ENCODE measurements at places on chromosomes 12 and 14. TPM values are rescaled to one million over a fixed set of nuclear protein-coding genes. Genes with fewer than 3 reads are reported as not detected.

DNA sequence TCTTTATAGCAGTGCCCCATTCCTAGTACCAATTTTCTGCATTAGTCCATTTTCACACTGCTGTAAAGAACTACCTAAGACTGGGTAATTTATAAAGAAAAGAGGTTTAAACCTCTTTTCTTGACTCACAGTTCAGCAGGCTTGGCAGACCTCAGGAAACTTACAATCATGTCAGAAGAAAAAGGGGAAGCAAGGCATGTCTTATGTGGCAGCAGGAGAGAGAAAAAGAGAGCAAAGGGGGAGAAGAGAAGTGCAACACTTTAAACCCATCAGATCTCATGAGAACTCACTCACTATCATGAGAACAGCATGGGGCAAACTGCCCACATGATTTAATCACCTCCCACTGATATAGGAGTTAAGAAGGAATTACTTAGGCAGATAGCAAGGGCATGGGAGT lies 101.6 kb upstream of the PLEKHG7 start:
- DNase-seq = no peak

The LTBR gene
- polyA plus RNA-seq = 84.1 TPM

The NPFF gene
- polyA plus RNA-seq = not detected

DNA sequence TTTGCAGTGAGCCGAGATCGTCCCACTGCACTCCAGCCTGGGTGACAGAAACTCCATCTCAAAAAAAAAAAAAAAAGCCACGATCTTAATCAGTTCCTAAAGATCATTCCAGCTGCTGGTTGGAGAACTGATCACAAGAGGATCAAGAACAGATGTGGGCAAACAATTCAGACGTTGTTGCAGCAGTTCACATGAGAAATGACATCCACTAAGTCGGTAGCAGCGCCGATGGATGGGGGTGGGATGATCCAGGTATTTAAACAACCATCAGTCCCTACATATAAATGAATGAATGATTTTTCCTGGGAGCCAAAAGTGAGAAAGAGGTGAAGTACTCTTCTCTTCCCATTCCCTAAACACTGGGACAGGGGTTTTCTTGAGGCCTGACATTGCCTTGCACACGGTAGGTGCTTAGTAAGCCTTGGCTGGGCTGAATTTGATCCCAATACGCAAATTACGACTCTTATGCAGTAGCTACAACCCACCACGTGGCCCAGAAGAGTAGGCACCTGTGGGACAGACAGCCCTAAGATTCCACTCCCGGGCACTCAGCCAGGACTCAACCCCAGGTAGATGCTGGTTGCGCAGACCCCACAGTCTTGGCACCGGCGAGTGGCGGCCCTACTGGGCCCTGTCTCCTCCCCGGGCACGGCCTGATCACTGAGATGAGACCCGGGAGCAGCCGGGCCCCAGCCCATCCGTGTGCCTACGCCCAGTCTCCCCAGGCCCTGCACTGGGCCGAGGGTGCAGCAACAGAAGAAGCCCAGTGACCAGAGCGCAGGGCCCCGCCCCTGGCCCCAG lies 565 bp downstream of the SPRYD3 start:
- DNase-seq = no peak

The RND1 gene
- polyA plus RNA-seq = 16.5 TPM

The DCTN2 gene
- polyA plus RNA-seq = 66.6 TPM

DNA sequence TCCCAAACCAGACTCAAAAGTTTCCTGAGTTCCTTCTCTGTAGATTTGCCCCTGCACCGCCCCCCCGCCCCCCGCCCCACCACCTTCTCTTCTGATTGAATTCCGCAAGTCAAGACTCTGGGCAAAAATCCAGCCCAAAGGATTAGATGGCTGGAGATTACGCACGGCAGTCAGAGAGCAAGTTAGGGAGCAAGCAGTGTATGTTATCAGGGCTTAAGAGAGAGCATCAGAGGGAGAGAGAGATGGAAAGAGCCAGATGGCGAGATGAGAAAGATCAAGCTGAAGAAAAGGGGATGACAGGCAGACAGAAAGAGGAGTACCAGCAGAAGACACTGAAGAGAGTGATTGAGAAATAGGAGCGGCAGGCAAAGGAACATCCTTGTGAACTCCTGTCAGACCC lies 13.9 kb upstream of the ANKRD33 start:
- DNase-seq = no peak

GRCh38 chr12:103468837-103469236 lies 26.9 kb downstream of the C12orf42 start:
- DNase-seq = no peak

The GNB3 gene
- polyA plus RNA-seq = not detected

DNA sequence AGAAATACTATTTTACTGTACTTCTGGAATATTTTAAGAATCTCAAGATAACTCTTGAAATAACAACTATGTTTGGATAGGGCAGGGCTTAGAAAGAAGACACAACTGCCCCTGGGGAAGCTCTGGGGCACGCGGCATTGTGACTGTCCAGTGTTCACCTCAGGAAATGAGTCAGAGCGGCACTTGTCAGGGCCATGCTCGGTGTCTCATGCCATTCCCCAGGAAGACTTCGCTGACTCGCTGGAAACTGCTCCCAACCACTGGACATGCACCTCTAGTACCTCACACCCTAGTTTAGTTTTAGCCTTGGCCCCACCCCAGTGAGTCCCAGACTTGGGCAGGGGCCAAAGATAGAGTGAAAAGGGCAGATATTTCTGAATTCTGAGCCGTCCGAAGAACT lies 192.0 kb downstream of the TTC7B start:
- no peak for DNase-seq

- no peak for DNase-seq
Measured at GRCh38 chr12:30782316-30783173, 27.8 kb upstream of the CAPRIN2 start.

- DNase-seq = no peak
Measured at GRCh38 chr12:105561546-105562198, 231.2 kb downstream of the C12orf75 start.

DNA sequence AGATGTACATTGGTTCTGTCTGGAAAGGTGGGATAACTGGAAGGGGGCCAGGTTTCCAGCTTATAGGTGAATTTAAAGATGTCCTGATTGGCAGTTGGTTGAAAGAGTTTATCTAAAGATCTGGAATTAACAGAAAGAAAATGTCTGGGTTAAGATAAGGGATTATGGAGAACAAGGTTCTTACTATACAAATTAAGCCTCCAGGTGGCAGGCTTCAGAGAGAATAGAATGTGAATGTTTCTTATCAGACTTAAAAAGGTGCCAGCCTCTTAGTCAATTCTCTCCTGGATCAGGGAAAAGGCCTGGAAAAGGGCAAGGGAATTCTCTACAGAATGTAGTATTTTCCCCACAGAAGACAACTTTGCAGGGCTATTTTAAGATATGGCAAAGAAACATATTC lies 53.1 kb downstream of the CNTN1 start:
- no peak for DNase-seq

DNA sequence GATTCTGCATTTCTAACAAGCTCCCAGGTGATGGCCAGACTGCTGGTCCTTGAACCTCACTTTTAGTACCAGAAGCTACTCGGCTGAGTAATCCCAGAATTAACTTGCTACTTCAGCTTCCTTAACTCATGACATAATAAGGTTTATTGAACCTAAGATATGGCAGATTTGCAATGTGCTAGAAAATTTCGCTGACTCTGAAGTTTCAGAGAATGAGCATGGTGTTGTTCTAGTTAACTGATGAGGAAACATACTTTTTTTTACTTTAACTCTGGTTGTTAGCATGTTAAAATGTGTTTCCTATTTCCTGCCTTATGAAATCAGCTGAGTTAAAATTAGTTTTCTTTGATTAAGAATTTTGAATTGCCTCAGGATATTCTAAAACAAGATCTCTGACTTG lies 23.1 kb upstream of the COX16 start:
- no peak for DNase-seq

The KRT83 gene
- polyA plus RNA-seq = not detected

The CLEC12A gene
- polyA plus RNA-seq = 3.0 TPM

The DIO3 gene
- polyA plus RNA-seq = not detected

DNA sequence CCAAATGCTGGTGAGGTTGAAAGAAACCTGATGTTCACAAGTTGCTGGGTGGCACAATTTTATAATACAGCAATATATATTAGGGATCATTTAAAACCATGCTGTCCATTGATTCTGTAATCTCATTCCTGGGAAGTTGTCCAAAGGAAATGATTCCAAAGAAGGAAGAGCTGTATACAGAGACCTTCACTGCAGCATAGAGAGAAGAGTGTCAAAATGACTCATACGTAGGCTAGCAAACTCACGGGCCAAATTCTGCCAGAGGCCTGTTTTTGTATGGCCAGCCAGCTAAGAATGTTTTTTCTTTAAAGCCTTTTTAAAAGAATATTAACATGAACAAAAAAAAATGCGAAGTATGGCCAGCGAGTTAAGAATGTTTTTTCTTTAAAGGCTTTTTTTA lies 69.2 kb upstream of the MED13L start:
- DNase-seq = no peak

The FAM181A gene
- not detected for polyA plus RNA-seq

DNA sequence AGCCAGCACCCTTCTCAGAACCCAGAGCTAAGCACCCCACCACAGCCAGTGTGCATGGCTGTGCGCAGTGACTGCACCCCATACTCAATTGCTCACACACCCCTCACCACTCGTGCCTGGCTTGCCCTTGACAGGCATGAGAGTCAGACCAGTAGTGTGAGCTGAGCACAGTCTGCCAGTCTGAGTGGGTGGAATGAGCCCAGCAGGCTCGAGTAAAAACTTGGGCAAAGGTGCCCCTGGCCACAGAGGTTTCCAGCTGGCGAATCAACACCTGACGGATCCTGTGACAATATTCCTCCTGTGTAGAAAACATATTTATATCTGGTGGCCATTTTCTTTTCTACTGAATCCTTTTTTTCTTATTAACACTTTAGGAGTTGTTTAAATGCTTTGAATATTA lies 202.5 kb downstream of the TMEM117 start:
- DNase-seq = no peak

DNA sequence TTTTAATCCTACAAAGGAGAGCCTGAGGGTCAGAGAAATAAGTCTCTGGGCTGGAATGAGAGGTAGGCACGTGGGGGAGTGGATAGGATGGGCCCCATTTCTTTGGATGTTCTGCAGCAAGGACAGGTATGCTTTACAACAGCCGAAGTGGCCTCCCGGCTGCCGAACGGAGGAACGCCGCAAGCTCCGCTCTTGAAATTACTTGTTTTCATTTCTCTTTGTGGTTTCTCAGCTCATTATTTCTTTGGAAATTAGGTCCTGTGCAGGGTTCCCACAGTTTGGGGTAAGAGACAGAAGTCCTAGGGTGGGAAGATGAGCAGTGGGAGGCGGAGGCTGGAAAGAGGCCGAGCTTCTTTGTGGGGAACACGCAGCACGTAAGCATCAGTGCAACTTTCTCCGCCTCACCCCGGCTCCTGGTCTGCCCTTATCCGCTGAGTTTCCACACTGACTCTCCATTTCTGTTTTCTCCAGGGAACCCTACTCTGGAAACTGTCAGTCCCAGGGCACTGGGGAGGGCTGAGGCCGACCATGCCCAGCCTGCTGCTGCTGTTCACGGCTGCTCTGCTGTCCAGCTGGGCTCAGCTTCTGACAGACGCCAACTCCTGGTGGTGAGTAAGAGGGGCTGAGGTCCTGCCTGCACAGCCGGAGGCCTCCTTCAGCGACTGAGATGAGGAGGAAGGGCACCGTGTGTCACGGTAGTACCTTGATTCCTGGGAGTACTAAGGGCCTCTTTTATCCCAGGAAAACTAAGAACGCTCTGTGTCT lies 2.0 kb downstream of the WNT5B start:
- no peak for DNase-seq

DNA sequence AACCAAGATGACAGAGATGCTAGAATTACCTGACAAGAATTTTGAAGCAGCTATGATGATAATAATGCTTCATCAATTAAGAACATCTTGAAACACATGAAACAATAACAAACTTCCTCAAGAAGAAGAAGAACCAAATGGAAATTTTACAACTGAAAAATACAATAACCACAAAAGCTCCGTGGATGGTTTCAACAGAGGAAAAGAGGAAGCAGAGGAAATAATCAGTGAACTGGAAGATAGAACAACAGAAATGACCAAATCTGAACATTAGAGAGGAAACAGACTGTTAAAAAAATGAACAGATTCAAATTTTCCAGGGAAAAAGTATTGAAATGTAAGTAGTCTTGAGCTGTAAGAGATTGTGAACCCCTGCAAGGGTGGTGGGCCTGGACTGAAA lies 62.8 kb upstream of the SLC35F4 start:
- no peak for DNase-seq

DNA sequence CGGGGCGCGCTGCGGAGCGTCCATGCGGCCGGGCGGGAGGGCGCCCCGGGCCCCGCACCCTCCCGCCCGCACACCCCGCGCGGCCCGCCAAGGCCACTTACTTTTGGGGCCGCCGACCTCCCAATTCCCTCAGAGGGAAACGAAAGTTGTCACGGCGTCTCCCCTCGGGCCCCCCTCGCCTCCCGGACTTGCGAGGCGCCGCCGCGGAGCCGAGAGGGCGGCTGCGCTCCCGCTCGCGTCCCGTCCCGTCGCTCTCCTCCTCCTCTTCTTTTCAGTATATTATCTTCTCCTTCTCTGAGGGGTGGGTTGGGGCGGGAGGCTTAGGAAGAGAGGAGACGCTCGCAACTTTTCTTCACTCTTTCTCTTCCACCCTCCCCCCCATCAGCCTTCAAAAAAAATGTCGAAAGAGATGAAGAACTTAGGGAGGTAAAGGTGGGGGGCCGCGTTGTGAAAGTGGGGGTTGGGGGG lies 613 bp downstream of the DUSP16 start:
- DNase-seq = peak; percentile 40

GRCh38 chr12:19012965-19013364 lies 116.6 kb upstream of the PLEKHA5 start:
- DNase-seq = no peak

DNA sequence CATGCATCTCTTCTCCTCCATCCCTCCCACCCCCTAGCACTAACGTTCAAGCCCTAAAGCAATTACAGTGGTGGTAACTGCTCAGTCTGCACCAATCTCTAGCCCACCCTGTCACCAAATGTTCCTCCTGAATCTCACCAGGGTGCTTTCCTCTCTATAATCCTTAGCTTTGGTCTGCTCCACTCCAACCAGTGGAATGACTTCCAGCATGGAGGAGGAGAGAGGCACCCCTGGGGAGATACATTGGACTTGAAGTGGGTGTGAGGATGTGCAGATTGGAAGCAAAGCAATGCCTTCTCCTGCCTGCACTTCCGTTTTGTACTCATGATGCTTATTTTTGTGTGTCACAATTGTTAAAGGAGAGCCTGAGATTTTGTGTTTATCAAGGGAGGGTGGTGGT lies 24.1 kb upstream of the RPS6KA5 start:
- no peak for DNase-seq

DNA sequence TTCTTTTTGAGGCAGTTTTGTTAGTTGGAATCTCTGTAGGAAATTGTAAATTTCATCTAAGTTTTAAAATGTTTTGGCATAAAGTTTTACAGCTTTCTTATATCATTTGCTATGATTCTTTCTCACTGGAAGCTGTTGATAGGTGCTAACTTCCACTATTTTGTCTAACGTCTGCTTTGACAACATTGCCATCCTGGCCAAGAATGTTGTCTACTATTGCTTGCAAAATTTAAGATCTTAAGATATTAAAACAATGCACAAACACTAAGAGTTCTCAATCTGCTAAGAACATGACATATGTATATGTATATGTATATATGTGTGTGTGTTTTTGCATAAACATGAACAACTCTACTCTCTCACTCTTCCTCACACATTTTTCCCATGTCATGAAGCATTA lies 64.1 kb upstream of the MDGA2 start:
- DNase-seq = no peak

GRCh38 chr12:89939522-89940215 lies 231.0 kb upstream of the ATP2B1 start:
- no peak for DNase-seq

The NEUROD4 gene
- polyA plus RNA-seq = not detected

Data from liver (tissue), 10 donors.